CD8-positive, alpha-beta memory T cell (primary cell): ENCODE measurements at places on chromosomes 6 and 20. TPM values are rescaled to one million over a fixed set of nuclear protein-coding genes. Genes with fewer than 3 reads are reported as not detected.

- no peaks in the 10 kb centered on the region for H3K27me3 ChIP-seq
- peaks cover 30% of the 10 kb centered on the region for H3K4me1 ChIP-seq
- no peak for DNase-seq
- no peaks in the 10 kb centered on the region for H3K36me3 ChIP-seq
- peak overlapping the region; percentile 89 for H3K27ac ChIP-seq
Observed at GRCh38 chr6:31826793-31827285, 699 bp upstream of the HSPA1B start.

DNA sequence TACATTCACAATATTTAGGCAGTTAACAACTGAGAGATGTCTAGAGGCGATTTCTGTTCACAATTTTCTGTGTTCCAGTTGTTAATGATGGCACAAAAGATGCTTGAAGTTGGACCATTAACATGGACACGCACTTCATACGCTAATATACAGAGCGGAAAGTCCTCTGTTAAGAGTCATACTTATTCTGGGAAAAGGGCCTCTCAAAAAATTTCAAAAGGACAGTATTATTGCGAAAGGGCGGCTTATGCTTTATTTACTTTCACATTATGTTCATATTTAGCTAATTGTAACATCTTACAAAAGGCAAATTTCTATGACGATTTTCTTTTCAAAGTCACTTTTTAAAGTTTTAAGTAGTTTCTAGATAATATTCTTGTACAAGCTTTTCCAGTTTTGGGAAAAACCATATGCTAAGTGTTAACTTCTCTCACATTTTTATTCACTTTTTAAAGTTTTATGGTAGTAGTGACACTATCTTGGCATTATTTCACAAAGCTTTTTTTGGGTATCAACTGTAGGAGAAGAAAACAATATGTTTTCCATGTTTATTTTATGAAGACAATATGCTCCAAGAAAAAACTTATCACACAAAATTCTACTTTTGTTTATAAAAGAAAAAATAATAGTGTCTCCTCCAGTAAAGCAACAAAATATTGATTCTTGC, 62.3 kb downstream of the MAP7 start:
- H3K4me1 ChIP-seq: no peaks in the 10 kb centered on the region
- no peak overlapping the region for H3K4me3 ChIP-seq
- no peaks in the 10 kb centered on the region for H3K27me3 ChIP-seq
- DNase-seq: no peak
- H3K36me3 ChIP-seq: no peaks in the 10 kb centered on the region

- H3K27me3 ChIP-seq: no peaks in the 10 kb centered on the region
- no peak overlapping the region for H3K27ac ChIP-seq
- no peak for DNase-seq
- no peaks in the 10 kb centered on the region for H3K4me1 ChIP-seq
- H3K36me3 ChIP-seq: no peaks in the 10 kb centered on the region
Observed at GRCh38 chr6:133432021-133432989, 191.1 kb downstream of the EYA4 start.

GRCh38 chr6:46010270-46010669, 5.4 kb downstream of the CLIC5 start:
- no peak overlapping the region for H3K27ac ChIP-seq
- H3K4me1 ChIP-seq: peaks cover 49% of the 10 kb centered on the region
- H3K27me3 ChIP-seq: no peaks in the 10 kb centered on the region
- H3K36me3 ChIP-seq: no peaks in the 10 kb centered on the region
- no peak overlapping the region for H3K4me3 ChIP-seq
- DNase-seq: no peak

DNA sequence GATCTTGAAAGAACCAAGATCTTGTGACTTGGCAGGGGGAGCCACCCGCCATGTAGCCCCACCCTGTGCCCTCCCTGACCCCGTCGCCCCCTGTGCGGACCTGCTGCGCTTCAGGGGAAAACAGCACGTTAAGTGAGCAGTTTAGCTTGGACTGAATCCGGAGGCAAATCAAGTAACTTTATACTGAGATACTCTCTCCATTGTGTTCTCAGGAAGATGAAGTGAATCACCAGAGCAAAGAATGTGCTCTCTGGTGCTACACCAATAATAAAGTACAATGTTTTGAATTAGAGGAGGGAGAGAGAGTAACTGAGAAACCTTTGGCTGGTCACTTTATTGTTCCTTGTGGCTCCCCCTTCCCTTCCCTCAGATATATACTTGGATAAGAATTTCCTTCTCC, 83.4 kb downstream of the TXNDC5 start:
- no peaks in the 10 kb centered on the region for H3K4me1 ChIP-seq
- H3K27ac ChIP-seq: no peak overlapping the region
- H3K27me3 ChIP-seq: no peaks in the 10 kb centered on the region
- H3K4me3 ChIP-seq: no peak overlapping the region
- no peak for DNase-seq

- no peaks in the 10 kb centered on the region for H3K27me3 ChIP-seq
- H3K27ac ChIP-seq: no peak overlapping the region
- no peaks in the 10 kb centered on the region for H3K4me1 ChIP-seq
- no peaks in the 10 kb centered on the region for H3K36me3 ChIP-seq
Observed at GRCh38 chr6:130303431-130303830, 62.4 kb upstream of the TMEM200A start.

- H3K27ac ChIP-seq: no peak overlapping the region
- H3K4me1 ChIP-seq: no peaks in the 10 kb centered on the region
- no peak overlapping the region for H3K4me3 ChIP-seq
- DNase-seq: no peak
Observed at GRCh38 chr20:63484236-63484635, 11.8 kb upstream of the KCNQ2 start.

DNA sequence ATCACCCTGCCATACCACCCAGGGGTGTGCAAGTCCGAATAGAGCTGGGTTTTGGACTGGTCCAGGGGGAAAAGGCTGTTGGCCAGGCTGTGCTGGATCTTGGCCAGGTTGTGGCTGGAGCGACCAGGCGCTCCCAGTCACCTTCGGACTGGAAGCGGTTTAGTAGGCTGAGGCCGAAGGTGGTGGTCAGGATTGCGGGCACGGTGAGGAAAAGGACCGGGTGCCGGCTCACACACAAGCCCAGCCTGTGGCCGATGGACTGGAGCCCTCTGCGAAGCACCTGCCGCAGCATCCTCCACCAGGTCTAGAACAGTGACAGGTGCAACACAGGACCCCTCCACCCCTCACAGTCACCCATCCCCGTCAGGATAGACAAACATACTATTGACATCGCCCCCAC, 590.6 kb upstream of the PTCHD4 start:
- no peak overlapping the region for H3K27ac ChIP-seq
- no peaks in the 10 kb centered on the region for H3K27me3 ChIP-seq
- H3K4me1 ChIP-seq: no peaks in the 10 kb centered on the region
- DNase-seq: no peak

- no peak overlapping the region for H3K4me3 ChIP-seq
- no peak for DNase-seq
- no peak overlapping the region for H3K27ac ChIP-seq
- no peaks in the 10 kb centered on the region for H3K36me3 ChIP-seq
- no peaks in the 10 kb centered on the region for H3K4me1 ChIP-seq
Observed at GRCh38 chr6:51350308-51350904, 531.7 kb downstream of the TFAP2B start.

DNA sequence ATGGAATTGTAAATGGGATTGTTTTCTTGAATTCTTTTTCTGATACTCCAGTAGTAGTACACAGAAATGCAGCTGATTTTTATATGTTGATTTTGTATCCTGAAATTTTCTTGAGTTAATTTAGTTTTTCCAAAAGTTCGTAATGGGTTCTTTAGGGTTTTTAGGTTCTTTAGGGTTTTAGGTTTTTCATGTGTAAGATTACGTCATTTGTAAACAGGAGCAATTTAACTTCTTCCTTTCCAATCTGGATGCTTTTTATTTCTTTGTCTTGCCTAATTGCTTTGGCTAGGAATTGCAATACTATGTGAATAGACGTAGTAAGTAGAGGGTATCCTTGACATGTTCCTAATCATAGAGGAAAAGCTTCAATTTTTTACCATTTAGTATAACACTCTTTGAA, 568.6 kb downstream of the MMUT start:
- no peaks in the 10 kb centered on the region for H3K36me3 ChIP-seq
- no peak for DNase-seq
- no peaks in the 10 kb centered on the region for H3K27me3 ChIP-seq
- no peak overlapping the region for H3K27ac ChIP-seq
- no peaks in the 10 kb centered on the region for H3K4me1 ChIP-seq

DNA sequence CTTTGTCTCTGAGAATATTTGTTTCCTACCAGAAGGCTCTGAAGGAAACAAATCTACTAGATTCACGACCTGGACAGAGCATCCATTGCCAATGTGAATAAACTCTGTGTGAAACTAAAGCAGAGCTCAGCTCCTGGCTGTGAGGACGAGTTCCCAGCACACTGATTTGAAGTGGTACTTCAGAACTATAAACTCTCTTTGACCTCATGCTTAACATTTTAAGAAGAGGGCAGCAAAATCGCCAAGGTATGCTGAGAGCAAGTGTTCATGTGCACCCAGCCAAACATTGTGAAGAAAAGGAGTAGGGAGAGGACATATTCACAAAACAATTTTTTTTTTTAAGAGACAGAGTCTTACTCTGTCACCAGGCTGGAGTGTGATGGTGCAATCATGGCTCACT, 33.7 kb upstream of the ZNF133 start:
- H3K27ac ChIP-seq: no peak overlapping the region
- no peaks in the 10 kb centered on the region for H3K36me3 ChIP-seq
- no peak for DNase-seq
- no peaks in the 10 kb centered on the region for H3K4me1 ChIP-seq
- no peaks in the 10 kb centered on the region for H3K27me3 ChIP-seq
- no peak overlapping the region for H3K4me3 ChIP-seq

DNA sequence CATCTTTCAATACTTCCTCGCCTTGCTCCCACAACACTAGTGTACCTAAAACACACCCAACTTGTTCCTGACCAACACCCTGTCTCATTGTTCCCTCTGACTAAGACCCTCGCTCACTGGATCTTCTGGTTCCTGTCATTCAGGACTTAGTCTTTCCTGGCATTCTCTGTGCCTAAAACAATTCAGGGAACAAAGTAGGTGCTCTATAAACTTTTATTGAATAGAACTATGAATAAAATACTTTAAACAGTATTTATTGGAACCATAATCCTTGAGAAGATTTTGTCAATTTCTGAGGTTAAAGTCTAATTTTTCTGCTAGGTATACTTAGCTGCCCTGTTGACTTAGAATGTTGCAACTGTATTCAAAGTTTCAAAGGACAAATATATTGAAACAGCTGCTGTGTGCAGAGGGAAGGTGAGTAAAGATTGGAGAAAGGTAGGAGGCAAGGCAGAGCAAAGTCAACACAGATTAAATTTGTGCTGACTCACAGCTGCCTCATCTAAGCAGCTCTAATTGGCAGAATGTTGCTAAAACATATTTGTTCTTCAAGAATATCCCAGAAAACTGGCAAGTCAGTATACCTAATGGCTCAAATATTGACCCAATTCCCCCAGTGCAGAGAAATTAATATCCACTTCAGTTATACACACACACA, 37.6 kb downstream of the GSTA2 start:
- no peaks in the 10 kb centered on the region for H3K27me3 ChIP-seq
- H3K4me3 ChIP-seq: no peak overlapping the region
- no peaks in the 10 kb centered on the region for H3K36me3 ChIP-seq

- H3K27ac ChIP-seq: no peak overlapping the region
- no peaks in the 10 kb centered on the region for H3K27me3 ChIP-seq
- H3K36me3 ChIP-seq: no peaks in the 10 kb centered on the region
- no peak overlapping the region for H3K4me3 ChIP-seq
Observed at GRCh38 chr20:45861221-45862075, 4.0 kb downstream of the ZSWIM3 start.

GRCh38 chr20:12641619-12642018, 367.2 kb upstream of the SPTLC3 start:
- DNase-seq: no peak
- no peaks in the 10 kb centered on the region for H3K4me1 ChIP-seq
- no peak overlapping the region for H3K4me3 ChIP-seq
- H3K27me3 ChIP-seq: no peaks in the 10 kb centered on the region

- DNase-seq: no peak
- H3K36me3 ChIP-seq: no peaks in the 10 kb centered on the region
- no peaks in the 10 kb centered on the region for H3K27me3 ChIP-seq
- H3K4me1 ChIP-seq: no peaks in the 10 kb centered on the region
- H3K4me3 ChIP-seq: no peak overlapping the region
Observed at GRCh38 chr6:132669690-132670291, 10.8 kb upstream of the TAAR1 start.

GRCh38 chr6:45445749-45446549, 68.2 kb upstream of the SUPT3H start:
- DNase-seq: no peak
- H3K4me3 ChIP-seq: no peak overlapping the region
- H3K27ac ChIP-seq: peak overlapping the region; percentile 51

GRCh38 chr6:113805173-113805790, 51.9 kb upstream of the MARCKS start:
- no peak overlapping the region for H3K27ac ChIP-seq
- no peak overlapping the region for H3K4me3 ChIP-seq
- H3K36me3 ChIP-seq: no peaks in the 10 kb centered on the region

GRCh38 chr6:125174626-125175025, 21.1 kb downstream of the TPD52L1 start:
- DNase-seq: no peak
- no peak overlapping the region for H3K27ac ChIP-seq
- no peaks in the 10 kb centered on the region for H3K36me3 ChIP-seq
- no peaks in the 10 kb centered on the region for H3K4me1 ChIP-seq
- no peaks in the 10 kb centered on the region for H3K27me3 ChIP-seq
- no peak overlapping the region for H3K4me3 ChIP-seq

DNA sequence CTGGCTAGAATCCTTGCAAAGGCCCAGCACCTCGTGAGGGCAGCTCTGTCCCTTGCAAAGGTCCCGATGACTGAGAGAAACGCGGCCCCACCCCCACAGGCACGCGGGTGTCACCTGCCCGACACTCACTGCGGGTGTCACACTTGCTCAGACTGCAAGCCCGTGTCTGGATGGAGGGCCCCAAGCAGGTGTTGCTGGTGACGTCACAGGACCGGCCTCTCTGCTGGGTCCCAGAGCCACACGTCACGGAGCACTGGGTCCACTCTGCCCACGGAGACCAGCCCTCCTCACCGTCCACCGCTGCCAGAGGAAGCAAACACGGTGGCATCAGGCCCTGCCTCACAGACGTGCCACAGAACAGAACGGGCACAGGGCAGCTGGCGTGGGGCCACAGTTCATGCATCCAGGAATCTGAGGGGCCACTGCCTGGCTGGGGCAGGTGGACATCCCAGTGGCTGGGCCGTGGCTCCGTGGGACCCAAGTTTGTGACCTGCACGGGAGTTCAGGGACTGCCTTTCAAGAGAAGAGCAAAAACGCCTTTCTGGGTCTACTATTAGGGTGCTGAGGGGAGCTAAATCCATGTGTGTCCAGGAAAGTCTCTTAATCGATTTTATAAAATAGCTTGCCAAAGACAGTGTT, 16.0 kb downstream of the THBS2 start:
- no peaks in the 10 kb centered on the region for H3K36me3 ChIP-seq
- no peak overlapping the region for H3K4me3 ChIP-seq
- DNase-seq: no peak
- no peak overlapping the region for H3K27ac ChIP-seq

- H3K4me3 ChIP-seq: no peak overlapping the region
- no peaks in the 10 kb centered on the region for H3K4me1 ChIP-seq
- H3K27me3 ChIP-seq: no peaks in the 10 kb centered on the region
- DNase-seq: no peak
- H3K36me3 ChIP-seq: no peaks in the 10 kb centered on the region
- no peak overlapping the region for H3K27ac ChIP-seq
Observed at GRCh38 chr6:7656355-7656754, 66.4 kb downstream of the SNRNP48 start.

The STX11 gene
- 30.0 TPM for total RNA-seq

The KIFC1 gene
- total RNA-seq: 51.6 TPM

The TNNC2 gene
- total RNA-seq: not detected

The MANEA gene
- 19.3 TPM for total RNA-seq

The LINC00237 gene
- not detected for total RNA-seq

The MRPL18 gene
- total RNA-seq: 130 TPM

The ZCCHC3 gene
- total RNA-seq: 25.3 TPM

The SLC35D3 gene
- total RNA-seq: not detected
